Posterior vena cava (tissue), 2 donors: ENCODE measurements at places on chromosomes 2 and 18. TPM values are rescaled to one million over a fixed set of nuclear protein-coding genes. Genes with fewer than 3 reads are reported as not detected.

ALKAL2 gene
- 63.8 TPM for total RNA-seq

LYG2 gene
- total RNA-seq, result not detected

GPR75 gene
- total RNA-seq, result 2.1 TPM

KIF5C gene
- 1.3 TPM for total RNA-seq

GRCh38 chr2:239425631-239426030, 24.8 kb upstream of the HDAC4 start:
- peak; percentile 69 for DNase-seq

DNA sequence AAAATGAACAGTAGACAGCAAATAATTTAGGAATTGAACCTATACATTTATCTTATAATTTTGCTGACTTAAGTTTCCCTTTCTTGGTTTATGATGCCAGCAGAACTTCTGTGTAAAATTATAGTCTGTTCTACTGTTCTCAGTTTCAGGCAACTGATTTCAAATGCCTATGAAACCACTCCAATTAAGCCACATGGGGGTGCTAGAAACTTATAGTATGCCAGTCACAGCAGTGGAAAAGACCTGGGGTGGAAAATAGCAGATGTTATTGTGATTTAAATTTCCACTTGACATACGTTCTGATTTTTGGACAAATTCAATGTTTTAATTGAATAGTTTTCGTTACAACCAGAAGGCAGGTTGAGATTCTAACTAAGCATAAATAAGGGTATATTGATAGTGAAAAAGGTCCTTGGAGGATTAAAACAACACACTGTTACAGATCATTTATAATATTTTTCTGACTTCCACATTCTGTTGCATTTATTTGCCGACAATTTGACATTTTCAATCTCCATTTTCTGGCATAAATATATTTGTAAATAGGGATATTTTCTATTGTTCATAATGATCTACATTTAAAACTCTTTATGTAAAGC, 61.4 kb downstream of the CPS1 start:
- DNase-seq, result no peak

- DNase-seq, result peak; percentile 90
Measured at GRCh38 chr2:46873604-46874068, 42.0 kb downstream of the MCFD2 start.

GRCh38 chr2:9095690-9096089, 92.2 kb upstream of the MBOAT2 start:
- peak; percentile 87 for DNase-seq

GRCh38 chr2:114735126-114735525, 292.7 kb downstream of the DPP10 start:
- DNase-seq, result no peak

DNA sequence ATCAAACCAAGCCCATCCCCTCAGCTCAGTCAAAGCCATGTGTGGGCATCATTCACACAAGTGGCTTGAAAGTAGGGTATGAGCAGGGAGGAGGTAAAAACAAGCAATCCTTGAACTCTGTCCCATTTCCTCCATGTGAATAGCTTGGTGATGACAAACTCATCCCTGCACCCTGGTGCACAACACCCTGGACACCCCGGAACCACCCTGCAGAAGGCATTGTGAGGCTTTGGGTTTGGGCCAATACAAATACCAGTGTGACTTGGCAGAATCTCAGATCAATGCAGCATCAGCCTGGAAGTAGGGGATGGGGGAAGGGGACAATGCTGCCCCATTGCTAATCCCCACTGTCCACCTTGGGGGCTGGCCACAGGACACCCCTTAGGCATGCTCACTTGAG, 28.6 kb downstream of the TGFA start:
- no peak for DNase-seq

- no peak for DNase-seq
Measured at GRCh38 chr2:60834270-60834717, 47.1 kb upstream of the REL start.

GRCh38 chr2:230692760-230693159, 19.9 kb upstream of the CAB39 start:
- DNase-seq, result no peak

DNA sequence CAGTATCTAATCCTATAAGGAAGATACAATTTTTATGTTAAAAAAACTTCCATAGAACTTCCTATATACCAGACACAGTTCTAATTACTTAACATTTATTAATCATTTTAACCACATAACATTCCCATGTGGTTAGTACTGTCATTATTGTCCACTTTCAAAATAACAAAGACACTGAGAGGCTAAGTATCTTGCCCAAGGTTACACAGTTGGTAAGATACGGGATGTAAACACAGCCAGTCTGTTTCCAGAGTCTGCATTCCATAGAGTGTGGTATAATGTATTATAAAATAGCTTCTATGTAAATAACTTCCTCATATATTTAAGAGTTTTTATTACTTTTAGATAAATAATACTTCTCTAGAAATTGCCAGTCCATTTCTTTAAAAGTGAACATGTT, 383.3 kb upstream of the ETAA1 start:
- DNase-seq, result no peak

GRCh38 chr2:197075281-197075680, 148.8 kb upstream of the PGAP1 start:
- DNase-seq, result no peak

GRCh38 chr2:134522496-134523455, 196.0 kb downstream of the TMEM163 start:
- DNase-seq, result no peak
